8988T (cell line): ENCODE measurements at places on chromosomes 16 and 17.
A peak's percentile ranks its signal among the peaks of the same experiment; 100 is the strongest.

DNA sequence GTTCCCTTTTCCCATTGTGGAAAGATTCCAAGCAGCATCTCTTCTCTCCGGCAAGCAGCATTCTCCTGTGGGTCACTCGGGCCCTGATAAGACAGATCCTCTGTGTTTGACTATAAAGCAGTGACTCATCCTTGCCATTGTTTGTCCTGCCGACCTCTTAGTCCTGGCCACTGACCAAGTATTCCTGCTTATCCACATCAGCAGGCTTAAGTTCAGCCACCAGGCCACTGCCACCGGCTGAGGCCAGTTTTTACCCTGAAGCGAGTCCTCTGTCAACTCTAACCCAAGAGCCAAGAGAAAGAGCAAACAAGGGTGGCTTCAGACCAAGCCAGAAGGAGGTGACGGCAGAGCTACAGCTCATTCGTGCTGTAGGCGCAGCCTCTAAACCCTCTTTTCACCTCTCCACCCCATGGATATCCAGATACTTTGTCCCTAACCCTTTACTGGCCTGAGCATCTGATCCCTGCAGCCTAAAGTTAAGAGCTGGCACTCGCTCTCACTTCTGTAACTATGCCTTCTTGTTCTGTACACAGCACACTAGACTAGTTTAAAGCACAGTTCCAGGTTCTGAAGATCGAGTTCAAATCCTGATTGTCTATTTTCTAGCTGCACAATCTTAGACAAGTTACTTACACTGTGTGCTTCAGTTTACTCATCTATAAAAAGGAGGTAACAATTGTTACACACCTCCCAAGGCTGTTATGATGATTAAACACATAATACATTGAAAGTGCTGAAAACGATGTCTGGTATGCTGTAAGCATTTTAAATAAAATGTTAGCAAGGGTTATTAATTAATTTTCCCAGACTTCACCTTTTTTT is 31.0 kb downstream of the SOX9 start:
- no peak for DNase-seq

GRCh38 chr16:89741342-89742014 is 20.1 kb downstream of the ZNF276 start:
- no peak for DNase-seq

DNA sequence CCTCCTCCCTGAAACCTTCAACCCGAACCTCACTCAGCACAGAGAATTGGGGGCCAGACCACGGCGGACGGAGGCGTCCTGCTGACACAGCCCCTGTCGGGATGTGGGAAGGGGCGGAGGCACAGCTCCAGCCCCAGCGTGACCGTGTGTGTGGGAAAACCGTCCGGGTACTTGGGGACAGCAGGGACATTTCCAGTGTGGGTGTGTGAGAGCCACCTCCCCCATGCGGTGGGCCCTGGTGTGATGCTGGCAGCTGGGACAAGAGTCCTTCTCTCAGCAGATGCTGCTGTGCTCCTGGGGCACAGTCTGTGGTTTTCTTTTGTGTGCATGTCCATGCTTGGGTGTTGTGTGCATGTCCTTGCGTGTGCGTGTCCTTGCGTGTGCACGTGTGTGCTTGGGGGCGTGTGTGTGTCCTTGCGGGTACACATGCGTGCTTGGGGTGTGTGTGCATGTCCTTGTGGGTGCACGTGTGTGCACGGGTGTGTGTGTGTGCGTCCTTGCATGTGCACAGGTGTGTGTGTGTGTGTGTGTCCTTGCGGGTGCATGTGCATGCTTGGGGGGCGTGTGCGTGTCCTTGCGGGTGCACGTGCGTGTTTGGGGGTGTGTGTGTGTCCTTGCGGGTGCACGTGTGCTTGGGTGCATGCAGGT is 16.9 kb downstream of the CENPX start:
- no peak for DNase-seq

- DNase-seq, result no peak
These were observed 40.6 kb downstream of the CCT6B start for GRCh38 chr17:34920676-34921075.

DNA sequence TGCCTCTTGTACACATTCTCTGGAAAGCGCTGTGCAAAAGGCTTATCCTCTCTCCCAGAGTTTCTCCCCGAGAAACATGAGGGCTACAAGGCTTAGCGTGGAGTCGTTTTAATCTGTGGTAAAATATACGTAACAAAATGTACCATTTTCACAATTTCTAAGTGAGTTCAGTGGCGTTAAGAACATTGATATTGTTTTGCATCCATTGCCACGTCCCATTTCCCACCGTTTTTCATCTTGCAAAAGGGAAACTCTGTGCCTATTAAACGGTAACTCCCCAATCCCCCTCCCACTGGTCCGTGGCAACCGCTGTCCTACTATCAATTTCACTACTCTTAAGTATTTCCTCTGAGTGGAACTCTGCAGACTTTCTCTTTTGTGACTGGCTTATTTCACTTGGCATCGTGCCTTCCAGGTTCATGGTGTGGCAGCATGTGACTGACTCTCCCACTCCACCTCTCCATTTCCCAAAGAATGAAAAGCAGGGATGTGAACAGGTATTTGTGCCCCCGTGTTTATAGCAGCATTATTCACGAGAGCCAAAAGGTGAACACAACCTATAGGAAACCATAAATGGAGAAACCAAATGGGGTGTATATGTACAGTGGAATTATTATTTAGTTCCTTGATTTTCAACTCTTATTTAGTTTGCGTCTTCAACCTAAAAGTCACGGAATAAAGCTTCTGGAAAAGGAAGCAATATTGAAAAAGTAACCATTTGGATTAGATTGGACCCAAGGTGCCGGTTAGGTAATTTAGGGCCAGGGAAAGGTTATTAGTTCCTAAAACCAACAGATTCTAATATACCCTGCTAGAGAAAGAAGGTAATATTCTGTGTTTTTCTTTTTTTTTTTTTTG is 1.1 kb upstream of the USP32 start:
- no peak for DNase-seq

DNA sequence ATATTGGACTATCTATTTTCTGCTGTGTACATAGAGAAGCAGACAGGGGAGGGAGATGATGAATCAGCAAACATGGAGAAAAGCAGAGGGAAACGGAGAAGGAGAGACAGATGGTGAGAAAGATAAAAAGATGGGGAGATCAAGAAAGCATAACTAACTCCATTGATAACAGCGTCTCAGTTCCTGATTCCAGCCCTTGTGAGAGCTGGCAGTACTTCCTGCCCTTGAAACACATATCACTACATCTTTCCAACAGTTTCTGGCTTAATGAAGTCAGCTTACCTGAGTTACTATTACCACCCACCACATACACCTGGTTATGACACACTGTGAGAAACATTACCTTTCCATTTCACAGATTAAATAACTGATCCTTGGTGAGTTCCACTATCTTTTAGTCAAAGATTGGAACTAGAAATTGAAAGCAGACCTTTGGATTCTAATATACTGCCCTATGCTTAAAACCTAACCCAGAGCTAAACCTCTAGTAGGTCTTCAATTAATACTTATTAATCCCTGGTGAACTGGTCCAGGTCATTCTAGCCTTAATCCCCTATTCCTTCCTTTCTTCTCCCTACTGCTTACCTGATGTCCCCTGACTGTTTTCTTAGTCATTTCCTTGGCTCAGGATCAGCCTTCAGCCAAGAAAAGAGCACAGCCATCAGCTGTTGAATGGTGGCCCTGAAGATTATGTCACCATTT is 346.6 kb upstream of the CCL2 start:
- no peak for DNase-seq

DNA sequence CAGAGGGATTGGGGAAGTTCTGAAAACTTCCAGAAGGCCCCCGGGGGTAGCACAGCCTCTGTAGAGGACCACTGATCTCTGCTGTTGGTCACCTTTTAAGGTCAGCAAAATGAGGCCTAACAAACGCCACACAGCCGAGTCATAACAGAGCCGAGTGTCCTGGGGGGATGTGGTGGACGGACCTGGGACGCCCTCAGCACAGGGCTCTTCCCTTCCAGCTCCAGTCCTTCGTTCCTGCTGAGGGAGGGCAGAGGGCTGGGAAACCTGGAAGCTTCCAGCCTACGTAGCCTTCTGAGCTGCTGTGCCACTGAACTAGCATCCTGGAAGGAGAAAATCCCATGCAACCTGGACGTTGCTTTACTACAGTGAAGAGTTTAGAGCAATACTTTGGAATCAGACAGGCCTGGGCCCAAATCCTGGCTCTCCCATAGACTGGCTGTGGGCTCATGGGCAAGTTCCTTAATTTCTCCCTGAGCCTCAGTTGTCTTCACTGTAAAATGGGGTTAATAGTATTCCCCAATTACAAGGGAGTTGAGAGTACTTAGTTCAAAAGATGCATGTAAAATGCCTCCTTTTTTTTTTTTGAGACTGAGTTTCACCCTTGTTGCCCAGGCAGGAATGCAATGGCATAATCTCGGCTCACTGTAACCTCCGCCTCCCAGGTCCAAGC is 34.4 kb upstream of the ZCCHC14 start:
- DNase-seq, result no peak

DNA sequence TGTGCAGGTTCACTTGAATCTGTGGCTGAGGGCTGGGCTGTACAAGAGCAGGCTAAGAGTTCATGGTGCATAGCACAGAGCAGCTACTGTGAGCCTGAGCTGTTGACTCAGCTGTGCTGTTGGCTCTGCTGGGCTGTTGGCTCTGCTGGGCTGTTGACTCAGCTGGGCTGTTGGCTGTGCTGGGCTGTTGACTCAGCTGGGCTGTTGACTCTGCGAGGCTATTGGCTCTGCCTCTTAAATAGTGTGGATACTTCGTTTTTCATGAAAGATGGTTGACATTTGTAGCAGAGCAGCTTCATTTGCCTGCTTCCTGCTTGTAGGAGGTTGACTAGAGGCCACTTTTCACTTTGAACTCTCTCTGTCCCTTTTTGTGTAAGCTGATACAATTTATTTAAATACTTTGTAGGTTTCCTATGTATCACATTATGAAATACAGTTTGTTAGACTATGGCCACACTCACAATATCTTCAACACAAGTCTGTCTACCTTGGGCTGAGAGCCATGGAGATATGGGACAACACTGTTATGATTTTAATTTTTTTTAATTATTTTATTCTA is 40.3 kb upstream of the CCNF start:
- no peak for DNase-seq

GRCh38 chr17:58254803-58255202 is 16.4 kb downstream of the LPO start:
- DNase-seq, result no peak

- no peak for DNase-seq
These were observed 39.7 kb downstream of the DCAKD start for GRCh38 chr17:45011767-45012166.

DNA sequence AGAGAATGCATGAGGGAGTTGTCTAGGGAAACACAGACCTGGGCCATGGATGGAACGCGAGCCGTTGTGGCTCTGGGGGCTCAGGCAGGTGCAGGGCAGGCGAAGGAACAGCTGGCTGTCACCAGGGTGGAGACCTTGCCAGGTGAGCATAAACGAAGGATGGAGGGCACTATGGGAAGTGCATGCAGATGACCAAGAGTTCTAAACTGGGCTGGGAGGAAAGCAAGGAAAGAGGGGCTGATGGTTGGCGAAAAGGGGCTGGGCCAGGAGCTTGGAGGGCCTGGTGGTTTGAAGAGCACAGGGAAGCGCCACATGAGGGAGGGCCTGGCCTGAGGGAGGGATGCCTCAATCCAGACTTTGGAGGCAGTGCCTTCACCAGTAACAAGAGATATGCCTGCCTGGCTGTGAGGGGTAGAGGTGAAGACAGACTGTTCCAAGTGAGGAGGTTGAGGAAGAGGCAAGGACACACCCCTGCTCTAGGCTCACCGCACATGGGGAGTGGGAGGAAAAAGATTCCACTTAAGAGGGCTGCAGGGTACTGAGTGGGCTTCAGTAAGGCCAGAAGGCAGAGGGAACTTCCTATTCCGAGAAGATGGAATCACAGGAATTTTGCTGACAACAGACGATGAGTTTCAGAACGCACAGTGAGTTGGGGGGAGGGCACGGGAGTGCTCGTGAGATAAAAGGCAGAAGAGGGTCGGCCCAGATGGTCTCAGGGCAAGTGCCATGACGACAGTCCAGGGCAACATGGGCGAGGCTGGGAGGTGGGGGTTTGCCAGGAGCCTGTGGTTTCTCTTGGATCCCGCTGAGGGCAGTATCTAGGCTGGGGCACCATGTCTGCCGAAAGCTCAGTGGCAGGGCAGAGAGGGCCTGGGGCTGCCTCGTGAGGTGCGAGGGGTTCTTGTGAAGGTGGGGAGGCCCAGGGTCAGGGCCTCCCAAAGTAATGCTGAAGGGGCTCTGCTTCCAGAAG is 20.6 kb downstream of the B9D1 start:
- peak; percentile 39 for DNase-seq

DNA sequence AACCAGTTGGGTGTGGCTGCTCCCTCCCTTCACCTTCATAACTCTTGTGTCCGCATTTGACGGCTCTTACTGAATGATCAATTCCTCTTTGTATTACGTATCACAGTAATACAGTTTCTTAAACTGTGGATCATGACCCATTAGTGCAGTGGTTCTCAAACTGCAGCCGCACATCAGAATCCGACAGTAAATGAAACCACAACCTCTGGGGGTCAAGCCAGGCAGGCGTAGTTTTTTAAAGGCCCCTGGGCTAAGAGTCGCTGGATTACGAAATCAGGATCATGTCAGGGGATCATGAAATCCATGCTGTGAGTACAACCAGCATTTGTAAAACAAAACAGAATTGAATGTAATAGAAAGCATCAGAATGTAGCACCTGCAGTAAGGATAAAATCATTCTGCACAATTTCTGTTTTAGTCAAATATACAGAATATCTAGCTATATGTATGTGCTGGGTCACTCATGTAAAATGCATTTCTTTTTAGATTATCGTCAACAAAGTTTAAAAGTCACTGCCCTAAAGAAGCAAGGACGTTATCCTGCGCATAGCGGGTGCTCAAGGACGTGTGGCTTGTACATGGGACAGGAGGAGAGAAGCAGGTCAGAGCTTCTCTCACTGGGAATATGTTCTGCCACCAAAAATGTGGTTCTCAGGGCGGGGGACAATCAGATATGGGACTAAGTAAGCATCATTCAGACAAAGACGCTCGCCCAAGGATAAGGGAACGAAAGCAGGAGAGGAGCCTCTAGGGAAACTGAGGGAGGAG is 113.1 kb downstream of the ZFHX3 start:
- DNase-seq, result no peak

DNA sequence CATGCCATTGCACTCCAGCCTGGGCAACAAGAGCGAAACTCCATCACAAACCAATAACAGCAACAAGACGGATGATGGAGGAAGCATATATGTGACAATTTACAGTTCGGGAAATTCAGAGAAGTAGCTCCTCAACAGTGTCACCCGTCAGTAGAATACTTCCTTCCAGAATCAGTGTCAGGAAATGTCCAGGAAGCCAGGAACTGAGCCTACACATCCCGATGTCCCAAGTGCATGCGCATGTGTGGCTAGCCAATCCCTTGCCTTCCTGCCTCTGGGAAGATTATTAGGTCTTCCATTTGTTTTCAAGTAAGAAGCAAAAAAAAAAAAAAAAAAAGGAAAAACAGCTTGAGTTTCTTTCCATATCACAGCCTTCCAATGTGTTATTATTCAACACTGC is 1.4 kb upstream of the PITPNC1 start:
- no peak for DNase-seq

GRCh38 chr17:48542114-48542656 is 2.7 kb downstream of the HOXB2 start:
- no peak for DNase-seq

- no peak for DNase-seq
These were observed 4.9 kb downstream of the CD300A start for GRCh38 chr17:74471341-74471740.
